ENCODE measurements at places on chromosomes 6 and 20.

GRCh38 chr6:37182736-37183590, 13.0 kb downstream of the PIM1 start:
- DNase-seq, result peak; percentile 38

DNA sequence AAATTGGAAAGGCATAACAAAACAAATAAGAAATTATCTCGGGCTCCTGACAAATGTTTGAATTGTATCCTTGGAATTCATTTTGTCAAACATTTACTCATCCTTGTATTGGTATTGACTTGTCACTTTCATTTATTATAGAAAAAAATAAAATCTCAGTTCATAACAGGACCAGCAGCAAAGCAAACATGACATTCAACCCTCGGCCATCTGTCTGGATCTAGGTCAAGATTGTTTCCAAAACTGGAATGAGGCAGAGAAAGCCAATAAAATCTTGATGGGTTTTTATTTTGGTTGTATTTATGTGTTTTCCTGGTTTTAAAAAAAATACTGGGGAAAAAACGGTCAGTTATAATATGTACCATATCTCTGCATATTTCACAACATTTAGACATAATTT, 42.9 kb upstream of the FABP7 start:
- DNase-seq, result no peak

DNA sequence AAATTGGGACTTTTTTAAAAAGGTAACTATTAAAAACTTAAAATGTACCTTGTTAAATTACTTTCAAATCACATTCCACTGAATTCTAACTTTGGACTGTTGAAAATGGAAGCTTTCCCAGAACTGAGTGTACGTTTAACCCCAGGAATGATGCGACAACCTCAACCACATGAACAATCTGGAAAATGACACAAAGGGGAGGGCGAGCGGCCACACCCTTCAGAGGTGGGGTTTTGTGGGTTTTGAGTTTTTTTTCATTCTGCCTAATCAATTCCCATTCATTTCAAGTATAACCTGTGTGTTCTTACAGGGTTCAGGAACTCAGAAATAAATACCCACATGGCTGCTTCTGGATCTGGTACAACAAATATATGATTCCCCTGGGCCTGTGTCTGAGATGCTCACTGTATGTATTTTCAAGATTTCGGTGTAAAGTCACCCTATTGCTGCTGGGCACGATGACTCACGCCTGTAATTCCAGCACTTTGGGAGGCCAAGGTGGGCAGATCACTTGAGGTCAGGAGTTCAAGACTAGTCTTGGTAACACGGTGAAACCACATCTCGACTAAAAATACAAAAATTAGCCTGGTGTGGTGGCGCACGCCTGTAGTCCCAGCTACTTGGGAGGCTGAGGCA, 21.6 kb downstream of the CNKSR3 start:
- no peak for DNase-seq

- no peak for DNase-seq
Observed at GRCh38 chr20:50434653-50435396, 75.4 kb upstream of the PTPN1 start.

DNA sequence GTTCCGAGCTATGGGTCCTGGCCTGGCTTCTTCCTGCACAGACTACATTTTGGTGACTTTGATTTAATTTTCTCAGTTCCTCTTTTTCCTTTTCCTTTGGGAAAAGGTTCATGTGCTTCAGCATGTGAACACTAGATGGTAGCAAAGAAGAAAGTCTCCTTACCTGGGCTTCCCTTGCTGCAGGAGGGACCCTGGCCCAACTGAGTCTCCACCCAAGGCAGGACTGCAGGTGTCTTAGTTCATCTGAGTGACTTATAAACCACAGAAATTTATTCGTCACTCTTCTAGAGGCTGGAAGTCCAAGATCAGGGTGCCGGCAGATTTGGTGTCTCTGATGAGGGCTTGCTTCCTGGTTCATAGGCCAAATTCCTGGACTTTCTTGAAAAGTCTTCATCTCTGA, 163.2 kb downstream of the SYCP2 start:
- no peak for DNase-seq

- DNase-seq, result no peak
Observed at GRCh38 chr6:1552296-1552761, 57.4 kb upstream of the FOXC1 start.

DNA sequence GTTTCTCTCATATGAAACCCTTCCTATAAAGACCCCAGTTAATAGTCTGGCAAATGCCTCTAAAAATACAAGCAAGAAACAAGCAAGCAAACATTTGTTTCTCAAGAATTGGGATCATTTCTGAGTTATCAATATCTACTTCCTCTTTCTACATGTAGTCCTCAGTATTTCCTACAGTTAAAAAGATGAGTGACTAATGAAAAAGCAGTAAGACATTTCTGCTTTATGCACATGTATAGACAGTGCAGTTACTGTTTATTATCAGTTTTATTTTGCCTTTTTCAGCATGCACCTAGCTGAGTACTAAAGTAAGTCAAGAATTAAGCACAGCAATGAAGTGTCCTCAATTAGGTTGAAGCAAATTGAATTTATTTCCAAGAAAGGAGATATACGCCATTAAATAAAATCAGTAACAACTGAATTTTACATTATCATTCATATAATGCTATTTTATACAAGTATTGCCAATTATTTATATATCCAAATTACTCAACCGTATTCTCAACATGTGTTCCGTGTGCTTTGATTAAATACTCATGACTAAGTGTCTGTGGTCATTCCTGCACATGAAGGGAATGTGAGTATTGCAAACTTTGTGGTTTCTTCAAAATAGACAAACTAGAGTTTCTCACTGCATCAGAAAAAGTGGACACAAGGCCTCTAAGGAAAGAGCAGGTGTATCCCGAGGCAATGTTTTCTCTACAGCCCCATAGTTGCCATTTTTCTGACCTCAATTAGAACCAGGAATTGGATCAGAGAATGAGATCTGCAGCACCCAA, 159.3 kb upstream of the MARCKS start:
- no peak for DNase-seq

- no peak for DNase-seq
Observed at GRCh38 chr20:52585333-52585732, 386.8 kb upstream of the TSHZ2 start.

DNA sequence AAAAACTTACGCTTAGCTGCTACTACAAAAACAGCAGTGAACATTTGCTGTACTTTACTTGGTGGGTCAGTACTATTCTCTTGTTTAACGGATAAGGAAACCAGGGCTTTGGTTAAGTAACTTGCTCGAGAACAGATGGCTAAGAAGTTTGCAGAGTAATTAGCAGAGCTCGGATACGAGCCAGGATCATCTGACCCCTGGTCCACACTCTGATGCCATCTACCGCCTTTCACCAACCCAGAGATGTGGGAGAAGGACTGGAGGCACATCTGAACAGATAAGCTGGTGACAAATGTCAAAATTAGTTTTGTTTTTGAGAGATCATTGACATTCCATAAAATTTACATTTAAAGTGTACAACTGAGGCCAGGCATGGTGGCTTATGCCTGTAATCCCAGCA, 18.9 kb upstream of the RPL7L1 start:
- DNase-seq, result no peak

GRCh38 chr6:89999154-89999553, 104.9 kb downstream of the GJA10 start:
- no peak for DNase-seq

DNA sequence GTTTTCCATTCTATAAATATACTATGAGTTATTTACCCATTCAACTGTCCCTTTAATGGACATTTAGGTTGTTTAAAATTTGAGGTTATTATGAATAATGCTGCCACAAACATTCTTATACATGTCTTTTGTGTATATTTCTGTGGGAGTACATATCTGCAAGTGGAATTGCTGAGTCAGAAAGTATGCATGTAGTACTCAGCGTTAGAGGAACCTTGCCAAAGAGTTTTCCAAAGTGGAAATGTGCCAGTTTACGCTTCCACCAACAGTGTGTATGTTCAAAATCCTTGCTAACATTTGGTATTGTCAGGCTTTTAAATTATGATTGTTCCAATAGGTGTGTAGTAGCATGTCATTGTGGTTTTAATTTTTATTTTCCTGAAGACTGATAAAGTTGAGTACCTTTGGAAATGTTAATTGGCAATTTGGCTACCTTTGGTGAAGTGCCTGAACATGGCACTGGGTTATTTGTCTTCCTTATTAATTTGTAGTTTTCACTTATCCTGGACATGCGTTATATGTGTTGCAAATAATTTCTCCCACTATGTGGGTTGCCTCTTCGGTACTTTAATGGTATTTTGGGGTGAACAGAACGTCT, 341.2 kb downstream of the CD83 start:
- DNase-seq, result no peak

DNA sequence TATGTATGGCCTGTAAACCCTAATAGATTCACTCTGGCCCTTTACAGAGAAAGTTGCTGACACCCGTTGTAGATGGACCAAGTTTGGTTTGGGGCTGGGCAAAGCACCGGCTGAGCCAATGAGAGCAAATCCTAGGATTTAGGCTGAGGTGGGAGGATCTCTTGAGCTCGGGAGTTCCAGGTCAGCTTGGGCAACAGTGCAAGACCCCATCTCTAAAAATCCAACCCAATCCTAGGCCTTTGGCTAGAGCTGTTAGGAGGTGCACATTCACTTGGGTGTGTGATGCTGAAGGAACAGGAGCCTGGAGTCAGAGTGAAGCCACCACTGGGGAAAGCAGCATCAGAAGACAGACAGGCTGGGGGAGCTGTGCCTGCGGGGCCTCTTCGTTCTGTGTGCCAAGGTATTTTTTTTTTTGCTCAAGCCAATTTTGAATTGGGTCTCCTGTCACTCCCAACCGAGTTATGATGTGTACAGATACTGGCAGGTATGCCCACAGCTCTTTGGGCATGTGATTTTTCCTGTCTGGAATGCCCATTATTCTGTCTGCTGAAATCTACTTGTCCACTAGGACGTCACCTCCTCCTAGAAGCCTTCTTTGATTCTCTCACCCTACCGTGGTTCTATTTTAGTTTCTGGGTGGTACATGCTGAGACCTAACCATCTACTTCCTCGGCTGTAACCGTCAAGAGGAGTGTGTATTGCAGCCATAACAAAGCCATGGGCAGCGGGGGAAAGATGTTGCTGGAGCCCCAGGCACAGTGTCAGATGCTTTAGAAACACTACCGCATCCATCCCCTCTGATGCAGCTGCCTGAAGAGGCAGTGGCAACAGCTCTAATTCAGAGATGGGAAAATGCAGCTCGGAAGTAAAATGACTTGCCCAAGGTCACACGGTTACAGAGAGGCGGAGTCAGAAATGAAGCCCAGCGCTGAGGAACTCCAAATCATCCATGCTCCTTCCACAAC, 54.0 kb downstream of the TTI1 start:
- no peak for DNase-seq

DNA sequence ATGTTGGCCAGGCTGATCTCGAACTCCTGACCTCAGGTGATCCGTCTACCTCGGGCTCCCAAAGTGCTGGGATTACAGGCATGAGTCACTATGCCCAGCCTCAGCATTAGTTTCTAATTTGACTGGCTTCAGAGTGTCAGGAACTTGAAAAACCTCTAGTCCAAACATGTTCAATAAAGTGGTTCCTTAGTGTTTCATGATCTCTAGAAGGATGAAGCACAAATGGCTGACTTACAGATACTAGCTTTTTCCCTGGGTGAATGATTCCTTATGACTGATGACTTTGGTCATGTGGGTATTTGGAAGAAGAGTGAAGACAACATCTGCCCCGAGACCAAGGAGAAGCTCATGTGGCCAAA, 16.4 kb downstream of the GLYATL3 start:
- DNase-seq, result no peak

DNA sequence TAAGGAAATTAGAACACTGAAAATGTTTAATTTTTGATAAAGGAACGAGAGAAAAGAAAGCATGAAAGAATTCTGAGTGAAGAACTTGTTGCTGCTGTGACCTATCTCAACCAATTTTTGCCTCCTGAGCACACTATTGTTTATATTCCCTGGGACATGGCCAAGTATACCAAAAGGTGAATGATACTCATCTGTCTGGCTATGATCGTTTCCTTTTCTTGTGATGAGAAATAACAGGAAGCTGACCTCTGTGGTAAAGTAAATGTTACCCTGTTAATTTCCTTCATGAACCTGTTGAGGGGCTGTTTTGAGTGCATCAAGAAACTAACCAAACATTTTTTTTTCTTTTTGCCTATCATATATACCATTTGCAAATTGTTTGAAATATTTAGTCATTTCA, 69.1 kb downstream of the FIG4 start:
- DNase-seq, result no peak

GRCh38 chr6:64258752-64259151, 623.1 kb downstream of the PHF3 start:
- no peak for DNase-seq

DNA sequence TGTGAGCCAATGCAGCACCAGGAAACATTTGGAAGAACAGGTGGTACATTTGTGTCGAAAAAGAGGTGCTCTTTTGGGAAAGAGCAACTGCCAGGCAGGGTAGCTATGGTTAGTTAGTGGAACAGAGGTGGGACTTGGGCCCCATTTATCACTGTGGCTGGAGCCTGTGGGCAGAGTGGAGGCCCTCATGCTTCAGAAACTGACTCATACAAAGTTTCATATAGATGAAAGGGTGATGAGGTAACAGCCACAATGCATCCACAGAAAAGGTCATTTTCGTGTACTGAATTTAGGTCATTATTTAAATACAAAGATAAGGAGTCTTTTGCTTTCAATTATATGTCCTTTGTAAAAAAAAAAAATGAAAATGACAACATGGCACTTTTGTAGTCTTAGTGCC, 76.4 kb upstream of the HS3ST5 start:
- DNase-seq, result no peak

GRCh38 chr6:15522026-15522425, 140.8 kb downstream of the DTNBP1 start:
- DNase-seq, result no peak

DNA sequence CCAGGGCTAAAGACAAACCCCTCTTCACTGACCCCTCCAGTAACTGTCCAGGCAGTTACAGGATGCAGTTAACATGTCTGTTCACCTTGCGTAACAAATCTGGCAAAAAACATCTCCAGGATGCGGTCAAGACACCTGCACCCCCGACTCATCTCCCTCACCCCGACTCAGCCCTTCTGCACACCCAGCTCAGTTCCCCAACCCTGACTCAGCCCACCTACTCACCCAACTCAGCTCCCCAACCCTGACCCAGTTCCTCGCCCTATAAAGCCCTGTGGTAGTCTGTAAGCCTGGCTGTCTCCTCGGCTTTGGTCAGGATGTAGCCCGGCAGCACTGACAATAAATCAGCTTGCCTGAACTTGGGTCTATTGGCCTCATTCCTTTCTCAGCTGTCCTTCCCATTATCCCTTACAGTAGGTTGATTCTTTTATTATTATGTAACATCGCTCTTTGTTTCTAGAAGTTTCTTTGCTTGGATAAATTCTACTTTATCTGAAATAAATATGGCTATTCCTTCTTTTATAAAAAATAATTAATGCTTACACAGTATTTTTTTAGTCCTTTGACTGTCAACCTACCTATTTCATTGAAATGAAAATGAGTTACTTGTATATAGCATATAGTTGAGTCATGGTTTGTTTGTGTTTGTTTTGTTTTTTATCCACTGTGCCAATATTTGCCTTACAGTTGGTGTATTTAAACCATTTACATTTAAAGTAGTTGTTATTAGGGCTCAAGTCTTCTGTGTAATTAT, 12.9 kb upstream of the ADTRP start:
- DNase-seq, result no peak

Data from activated CD8-positive, alpha-beta memory T cell treated with anti-CD3 and anti-CD28 coated beads for 4 hours (primary cell).